ENCODE measurements at places on chromosomes 1 and 21.
A peak's percentile ranks its signal among the peaks of the same experiment; 100 is the strongest.

DNA sequence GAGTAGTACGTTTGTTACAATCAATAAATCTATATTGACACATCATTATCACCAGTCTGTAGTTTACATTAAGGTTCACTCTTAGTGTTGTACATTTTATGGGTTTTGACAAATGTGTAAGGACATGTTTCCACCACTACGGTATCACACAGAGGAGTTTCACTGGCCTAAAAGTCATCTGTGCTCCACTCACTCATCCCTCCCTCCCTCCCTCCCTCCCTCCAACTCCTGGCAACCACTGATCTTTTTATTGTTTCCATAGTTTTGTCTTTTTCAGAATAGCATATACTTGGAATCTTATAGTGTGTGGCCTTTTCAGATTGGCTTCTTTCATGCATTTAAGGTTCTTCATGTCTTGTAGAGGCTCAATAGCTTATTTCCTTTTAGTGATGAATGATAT lies 44.1 kb upstream of the RHOU start:
- no peak for DNase-seq

- peak; percentile 37 for DNase-seq
Measured at GRCh38 chr1:183580281-183580682, 10.0 kb downstream of the NCF2 start.

DNA sequence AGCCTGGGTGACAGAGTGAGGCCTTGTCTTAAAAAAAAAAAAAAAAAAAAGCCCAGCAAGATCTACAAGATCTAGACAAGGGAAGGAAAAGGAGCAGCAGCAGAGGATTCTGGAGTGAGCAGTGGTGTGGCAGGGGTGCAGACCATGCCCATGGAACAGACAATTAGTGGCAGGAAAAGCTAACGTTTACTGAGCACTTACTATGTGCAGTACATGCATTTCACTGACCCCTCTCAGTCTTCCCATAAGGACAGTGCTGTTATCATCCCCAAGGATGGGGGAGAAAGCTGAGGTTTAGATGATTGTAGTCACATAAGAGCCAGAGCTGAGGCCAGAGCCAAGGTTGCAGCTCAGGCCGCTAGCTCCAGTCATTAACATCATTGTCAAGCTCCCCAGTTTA lies 5.9 kb downstream of the PODN start:
- no peak for DNase-seq

DNA sequence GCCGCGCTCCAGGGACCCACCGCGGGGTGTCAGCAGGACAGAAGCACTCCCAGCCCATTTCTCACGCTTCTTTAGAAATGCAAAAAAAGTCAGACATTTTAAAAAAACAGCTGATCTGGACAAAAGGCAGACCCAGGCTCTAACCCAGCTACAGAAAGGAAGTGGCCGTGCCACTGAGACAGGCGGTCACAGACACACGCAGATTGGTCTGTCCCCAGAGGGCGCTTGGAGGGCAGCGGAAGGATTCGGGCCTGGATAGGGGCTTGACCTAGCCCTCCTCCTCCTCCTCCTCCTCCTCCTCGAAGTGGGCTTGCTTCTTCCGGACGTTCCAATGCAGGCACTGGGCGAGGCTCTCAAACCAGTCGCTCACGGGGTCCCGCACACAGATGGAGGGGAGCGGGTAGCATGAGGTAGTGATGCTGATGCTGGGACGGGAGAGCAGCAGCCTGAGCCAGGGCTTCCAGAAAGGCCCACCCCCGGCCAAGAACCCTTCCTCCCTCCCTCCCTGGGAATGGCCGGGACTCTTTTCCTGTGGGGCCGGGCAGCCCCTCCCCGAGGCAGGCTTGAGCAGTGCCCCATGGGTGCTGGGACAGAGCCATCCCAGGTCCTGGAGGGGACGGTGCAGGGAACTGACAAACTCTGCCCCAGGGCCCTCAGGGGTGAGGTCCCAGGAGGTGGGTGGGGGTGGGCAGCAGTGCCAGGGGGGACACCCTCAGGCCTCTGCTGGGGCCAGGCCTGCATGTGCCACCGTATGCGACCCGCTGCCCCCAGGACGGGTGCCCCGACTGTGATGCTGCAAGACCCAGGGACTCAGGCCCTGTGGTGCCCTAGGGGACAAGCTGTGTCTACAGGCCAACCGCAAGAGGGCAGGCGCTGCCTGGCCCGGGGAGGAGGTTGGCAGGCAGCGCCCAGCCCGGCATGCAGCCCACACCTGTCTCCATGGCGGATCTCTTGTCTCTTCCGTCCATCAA lies 25.3 kb downstream of the NADK start:
- no peak for DNase-seq

GRCh38 chr1:231925864-231926263 lies 299.3 kb downstream of the DISC1 start:
- no peak for DNase-seq

DNA sequence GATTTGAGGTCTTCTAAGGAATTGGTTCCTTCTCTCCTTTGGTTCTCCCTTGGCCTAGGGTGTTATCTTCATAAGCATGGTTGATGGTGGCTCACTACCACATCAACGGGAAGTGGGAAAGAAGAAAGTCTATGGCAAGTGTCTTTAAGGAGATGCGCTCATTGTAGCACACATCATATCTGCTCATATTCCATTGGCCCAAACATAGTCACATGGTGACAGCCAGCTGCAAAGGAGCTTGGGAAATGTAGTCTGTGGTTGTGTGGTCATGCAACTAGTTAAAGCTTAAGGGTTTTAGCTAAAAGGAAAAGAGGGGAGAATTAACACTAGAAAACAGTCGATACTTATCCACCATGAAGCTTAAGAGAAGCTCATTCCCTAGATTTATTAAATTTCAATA lies 11.4 kb upstream of the MRPS6 start:
- no peak for DNase-seq

DNA sequence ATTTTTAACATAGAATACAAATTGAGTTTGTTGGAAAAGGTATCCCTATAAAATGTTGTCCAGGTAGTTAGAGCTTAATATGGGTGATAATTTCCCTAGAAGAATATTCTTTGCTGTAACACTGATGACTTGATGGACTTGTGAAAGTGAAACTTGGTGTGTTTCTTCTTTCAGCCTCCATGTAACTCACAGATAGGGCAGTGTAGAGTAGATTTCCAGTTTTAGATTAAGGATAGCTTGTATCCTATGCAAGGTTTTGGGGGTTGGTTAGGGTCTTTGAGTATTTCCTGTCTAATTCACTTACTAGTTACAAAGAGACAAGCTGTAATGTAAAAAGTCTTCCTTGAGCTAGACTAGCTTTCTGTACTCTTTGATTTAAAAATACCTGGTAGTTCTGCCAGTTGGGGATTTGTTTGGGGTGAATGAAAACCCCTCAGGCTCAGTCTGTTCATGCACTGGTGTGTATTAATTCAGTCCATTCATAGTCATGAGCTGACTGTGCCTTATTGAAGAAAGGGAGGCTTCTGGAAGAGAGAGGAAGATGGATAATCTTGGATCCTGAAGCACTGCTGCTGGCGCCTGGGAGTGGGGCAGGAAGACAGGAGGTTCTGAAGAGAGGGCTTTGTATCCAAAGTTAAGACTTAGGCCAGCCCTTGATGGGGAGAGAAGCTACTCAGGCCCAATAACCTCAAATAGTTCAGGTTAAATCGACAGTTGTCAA lies 83.6 kb downstream of the CAMTA1 start:
- no peak for DNase-seq

- peak; percentile 16 for DNase-seq
Measured at GRCh38 chr1:247487057-247487456, 29.2 kb upstream of the OR2B11 start.

DNA sequence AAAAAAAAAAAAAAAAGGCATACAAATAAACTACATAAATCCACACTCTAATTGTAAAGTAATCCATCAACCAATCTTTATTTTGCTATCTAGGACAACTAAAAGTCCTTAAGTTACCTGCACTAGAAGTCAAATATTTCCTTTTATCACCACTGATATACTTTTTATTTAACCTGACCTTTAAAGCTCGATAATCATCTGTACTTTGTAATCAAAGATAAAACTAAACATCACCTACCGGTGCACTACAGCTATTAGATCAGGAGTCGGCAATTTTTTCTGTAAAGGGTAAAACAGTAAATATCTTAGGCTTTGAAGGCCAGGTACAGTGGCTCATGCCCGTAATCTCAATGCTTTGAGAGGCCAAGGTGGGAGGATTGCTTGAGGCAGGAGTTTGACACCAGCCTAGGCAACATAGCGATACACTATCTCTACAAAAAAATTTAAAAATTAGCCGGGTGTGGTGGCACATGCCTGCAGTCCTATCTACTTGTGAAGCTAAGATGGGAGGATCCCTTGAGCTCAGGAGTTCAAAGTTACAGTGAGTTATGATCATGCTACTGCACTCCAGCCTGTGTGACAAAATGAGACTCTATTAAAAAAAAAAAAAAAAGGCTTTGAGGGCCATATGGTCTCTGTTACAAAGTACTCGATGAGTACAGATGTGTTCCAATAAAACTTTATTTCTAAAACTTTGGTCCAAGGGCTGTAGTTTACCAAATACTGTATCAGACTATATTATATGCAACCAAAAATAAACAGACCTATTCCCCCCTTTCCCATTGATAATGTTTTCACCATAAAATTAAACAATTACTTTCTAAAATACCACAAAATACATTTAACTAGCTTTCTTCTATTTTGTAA lies 47.1 kb downstream of the TESK2 start:
- no peak for DNase-seq

DNA sequence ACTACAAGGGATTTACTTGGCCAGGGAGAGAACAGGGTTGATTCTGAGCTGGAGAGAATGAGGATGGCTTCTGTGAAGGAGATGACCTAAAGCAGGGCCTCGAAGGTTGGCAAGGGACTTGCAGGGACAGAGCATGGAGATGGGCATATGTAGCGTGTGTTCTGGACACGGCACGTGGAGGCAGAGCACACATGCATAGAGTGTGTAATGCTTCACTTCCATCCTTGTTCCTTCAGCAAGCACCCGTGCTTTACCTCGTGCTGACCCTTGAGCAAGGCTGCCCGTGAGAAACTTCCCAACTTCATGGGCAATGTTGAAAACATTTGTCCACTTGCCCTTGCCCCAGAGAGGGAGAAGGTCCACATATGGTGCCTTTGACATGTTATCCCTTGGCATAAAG lies 33.1 kb downstream of the NFIA start:
- no peak for DNase-seq

- DNase-seq = no peak
Measured at GRCh38 chr1:194723067-194723466, 1536.7 kb upstream of the B3GALT2 start.

- no peak for DNase-seq
Measured at GRCh38 chr1:106700211-106700610, 356.3 kb upstream of the PRMT6 start.

DNA sequence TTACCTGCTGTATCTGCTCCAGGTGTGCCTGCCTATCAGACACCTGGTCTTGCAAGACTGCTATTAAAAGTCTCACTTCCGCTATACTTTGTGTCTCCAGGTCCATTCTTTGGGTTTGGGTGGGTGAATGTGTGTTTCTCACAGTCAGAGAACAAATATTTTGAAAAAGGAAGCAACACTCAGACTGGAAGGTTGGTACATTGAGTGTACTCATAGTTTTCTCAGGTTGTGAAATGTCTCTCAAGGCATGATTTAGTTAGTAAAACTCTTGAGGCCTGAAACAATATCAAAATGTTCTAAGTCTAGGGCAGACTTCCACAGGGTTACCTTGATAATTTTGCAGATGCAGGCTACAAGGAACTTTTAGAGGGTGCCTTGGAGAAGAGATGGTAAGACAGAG lies 429.9 kb upstream of the ZRANB2 start:
- DNase-seq = no peak

DNA sequence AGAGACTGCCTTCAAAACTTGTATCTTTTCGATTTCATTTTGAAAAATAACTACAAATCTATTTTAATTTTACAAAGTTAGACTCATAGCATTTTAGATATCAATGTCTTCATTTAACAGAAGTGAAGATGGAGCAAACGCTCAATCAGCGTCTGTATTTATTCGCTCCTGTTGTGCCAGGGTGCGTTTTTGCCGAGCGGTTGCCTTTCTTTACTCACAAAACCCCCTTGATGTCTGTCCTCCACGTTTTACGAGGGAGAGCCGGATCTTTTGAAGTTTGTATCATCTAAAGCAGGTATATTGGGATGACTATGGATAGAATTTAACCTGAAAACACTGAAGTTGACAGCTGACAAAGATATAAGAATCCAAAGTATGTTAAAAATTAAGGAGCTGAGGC lies 44.6 kb downstream of the MRPL39 start:
- no peak for DNase-seq

DNA sequence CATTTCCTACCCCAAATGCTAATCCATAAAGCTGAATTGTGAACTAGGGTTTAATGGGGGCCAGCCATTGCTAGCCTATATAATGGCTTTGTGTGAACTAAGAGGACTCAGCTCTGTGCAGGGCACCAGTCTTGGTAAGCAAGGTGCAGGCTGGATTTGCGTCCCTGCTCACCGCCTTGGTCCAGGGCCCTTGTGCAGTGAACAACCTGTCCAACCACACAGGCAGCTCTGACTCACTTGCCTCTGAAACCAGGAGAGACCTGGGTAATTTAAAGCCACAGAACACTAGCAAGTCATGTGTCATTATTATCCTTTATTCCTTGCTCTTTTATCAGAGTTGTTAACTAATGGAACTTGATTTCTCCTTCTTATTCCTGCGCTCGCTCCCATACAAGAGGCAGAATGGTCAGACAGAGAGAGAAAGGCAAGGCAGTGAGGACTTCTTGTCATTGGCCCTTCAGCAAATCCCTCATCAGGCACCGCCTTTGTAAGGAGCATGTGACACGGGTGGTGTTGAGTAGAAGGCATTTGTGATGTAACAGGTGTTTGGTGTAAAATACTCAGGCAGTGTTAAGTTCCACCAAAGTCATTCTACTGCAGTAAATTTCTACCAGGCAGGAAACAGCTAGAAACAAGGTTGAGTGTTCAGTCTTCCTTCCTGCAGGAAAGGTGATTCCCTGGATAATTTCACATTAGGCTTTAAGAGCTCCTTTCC lies 67.3 kb upstream of the OLIG2 start:
- no peak for DNase-seq

DNA sequence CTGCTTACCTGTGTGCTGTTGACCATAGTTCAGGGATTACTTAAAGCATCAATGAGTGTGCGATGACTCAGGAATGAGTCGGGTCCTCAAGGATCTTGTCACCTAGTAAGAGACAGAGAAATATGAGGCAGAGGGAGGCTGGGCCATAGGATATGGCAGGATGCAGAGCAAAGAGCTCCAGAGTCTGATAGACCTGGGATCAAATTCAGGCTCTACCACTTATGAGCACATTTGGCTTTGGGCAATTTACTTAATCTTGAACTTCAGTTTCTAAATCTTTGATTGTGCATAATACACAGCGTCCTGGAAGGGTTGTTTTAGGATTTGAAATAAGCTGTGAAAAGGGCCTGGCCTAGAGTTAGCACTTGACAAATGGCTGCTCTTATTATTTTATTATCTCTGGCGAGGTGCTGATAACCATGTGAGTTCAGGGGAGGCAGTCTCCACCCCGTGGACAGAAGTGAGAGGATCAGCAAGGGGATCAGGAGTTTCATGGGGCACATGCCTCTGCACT lies 94.5 kb downstream of the ROR1 start:
- DNase-seq = no peak

GRCh38 chr1:78370356-78370755 lies 120.4 kb upstream of the PTGFR start:
- no peak for DNase-seq

Data from iPS DF 6.9 (cell line).